ENCODE measurements at places on chromosomes 4 and X. TPM values are rescaled to one million over a fixed set of nuclear protein-coding genes. Genes with fewer than 3 reads are reported as not detected.
A peak's percentile ranks its signal among the peaks of the same experiment; 100 is the strongest.

CAPN6 gene
- total RNA-seq = 0.50 TPM

DNA sequence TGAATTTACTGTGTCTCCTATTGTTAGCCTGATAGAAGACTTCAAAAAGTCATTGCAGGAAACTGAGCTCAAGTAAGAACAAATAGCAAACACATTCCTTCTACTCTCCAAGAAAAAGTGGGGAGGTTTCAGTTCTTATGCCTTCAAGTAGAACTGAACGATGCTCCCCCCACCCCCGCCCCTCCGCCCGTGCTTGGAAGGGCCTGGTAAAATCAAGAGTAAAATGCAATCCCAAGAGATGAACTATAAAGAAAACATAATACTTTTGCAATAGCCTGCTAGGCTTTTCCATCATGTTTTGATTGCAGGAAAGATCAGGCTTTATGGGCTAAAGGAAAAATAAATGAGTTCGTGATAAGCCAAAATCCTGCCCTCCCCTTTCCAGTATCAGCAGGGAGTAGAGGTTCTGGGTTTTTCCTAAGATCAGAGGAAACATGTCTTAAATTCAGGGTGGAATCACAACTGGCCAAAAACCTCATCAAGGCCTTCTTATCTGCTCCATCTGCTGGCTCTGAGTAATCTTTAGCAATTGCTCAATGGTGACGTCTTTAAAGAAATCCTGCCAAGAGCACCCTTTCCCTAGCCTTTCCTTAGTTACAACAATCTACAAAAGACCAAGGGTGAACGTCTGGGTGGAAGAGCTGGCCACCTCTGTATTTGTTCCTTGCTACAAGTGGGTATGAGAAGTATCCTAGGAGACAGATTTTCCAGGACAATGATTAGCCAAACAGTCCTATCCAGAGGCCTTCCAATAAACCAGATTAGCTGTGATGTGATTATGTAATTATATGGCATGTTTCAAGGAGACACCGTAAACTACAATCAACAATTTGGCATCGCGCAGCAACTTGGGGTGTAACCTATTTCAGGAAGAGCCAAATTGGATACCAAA lies 66.3 kb upstream of the FAM9C start:
- H3K27ac ChIP-seq = peak overlapping the region; percentile 11
- H3K4me3 ChIP-seq = no peak overlapping the region
- no peaks in the 10 kb centered on the region for H3K27me3 ChIP-seq
- DNase-seq = peak; percentile 6
- H3K4me1 ChIP-seq = no peaks in the 10 kb centered on the region

EGF gene
- total RNA-seq = 1.9 TPM

DNA sequence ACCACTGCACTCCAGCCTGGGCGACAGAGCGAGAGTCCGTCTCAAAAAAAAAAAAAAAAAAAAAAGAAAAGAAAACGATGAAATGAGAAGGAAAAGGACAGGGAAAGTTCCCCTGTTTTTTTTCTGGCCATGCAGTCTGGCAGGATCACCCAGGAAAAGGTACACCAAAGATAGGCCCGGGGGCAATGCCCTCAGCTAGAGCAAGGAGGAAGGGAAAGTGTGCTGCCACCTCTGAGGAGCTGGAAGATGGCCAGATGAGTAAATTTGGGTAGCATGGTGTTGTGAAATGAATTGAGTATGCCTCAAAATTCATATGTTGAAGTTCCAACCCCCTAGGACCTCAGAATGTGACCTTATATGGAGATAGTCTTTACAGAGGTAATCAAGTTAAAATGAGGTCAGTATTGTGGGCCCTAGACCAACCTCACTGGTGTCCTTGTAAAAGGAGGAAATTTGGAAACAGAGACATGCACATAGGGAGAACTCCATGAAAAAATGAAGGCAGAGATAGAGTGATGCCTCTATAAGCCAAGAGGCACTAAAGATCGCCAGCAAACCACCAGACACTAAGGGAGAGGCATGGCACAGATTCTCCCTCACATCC lies 28.9 kb downstream of the MAOB start:
- H3K4me3 ChIP-seq = no peak overlapping the region
- H3K4me1 ChIP-seq = no peaks in the 10 kb centered on the region
- no peak for DNase-seq
- no peaks in the 10 kb centered on the region for H3K36me3 ChIP-seq
- no peaks in the 10 kb centered on the region for H3K27me3 ChIP-seq

DNA sequence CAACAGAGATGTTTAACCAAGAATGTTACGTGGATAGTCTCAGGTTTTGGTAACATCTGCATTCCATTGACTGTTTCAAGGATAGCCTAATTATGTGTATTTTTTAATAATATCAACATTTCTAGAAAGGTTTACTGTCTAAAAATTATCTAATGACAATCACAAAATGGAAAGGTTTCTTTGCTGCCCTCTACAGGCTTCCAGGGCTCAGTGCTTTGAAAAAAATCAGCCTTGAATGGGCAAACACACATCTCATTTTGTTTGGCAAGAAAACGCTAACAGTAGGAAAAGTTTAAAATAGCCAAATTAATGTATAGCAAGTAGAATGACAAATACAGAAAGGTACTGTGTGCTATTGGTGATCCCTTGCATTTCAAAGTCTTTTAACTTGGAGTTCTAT lies 223.4 kb upstream of the PRPS2 start:
- no peaks in the 10 kb centered on the region for H3K4me1 ChIP-seq
- DNase-seq = no peak
- H3K27me3 ChIP-seq = no peaks in the 10 kb centered on the region
- H3K4me3 ChIP-seq = no peak overlapping the region

- no peak overlapping the region for H3K4me3 ChIP-seq
- no peaks in the 10 kb centered on the region for H3K27me3 ChIP-seq
- no peaks in the 10 kb centered on the region for H3K36me3 ChIP-seq
- DNase-seq = no peak
- H3K4me1 ChIP-seq = no peaks in the 10 kb centered on the region
- no peak overlapping the region for H3K27ac ChIP-seq
Observed at GRCh38 chr4:94523617-94524016, 71.9 kb downstream of the PDLIM5 start.

GRCh38 chr4:121462660-121463261 lies 81.9 kb upstream of the QRFPR start:
- H3K27ac ChIP-seq = no peak overlapping the region
- DNase-seq = peak; percentile 46
- no peak overlapping the region for H3K4me3 ChIP-seq
- H3K27me3 ChIP-seq = no peaks in the 10 kb centered on the region
- no peaks in the 10 kb centered on the region for H3K4me1 ChIP-seq
- H3K36me3 ChIP-seq = no peaks in the 10 kb centered on the region

ACOT9 gene
- 19.6 TPM for total RNA-seq

Measured in prostate gland (tissue), 2 donors.